Esophagus squamous epithelium (tissue), 5 donors: ENCODE measurements at places on chromosomes 6 and 20.

- no peak for DNase-seq
These were observed 8.4 kb downstream of the PAX1 start for GRCh38 chr20:21713901-21714296.

- no peak for DNase-seq
These were observed 7.5 kb upstream of the FOXP4 start for GRCh38 chr6:41538556-41539182.

GRCh38 chr20:35499271-35499670, 30.2 kb downstream of the C20orf173 start:
- no peak for DNase-seq

- no peak for DNase-seq
These were observed 544.9 kb downstream of the PKHD1 start for GRCh38 chr6:51542475-51542874.

- DNase-seq = no peak
These were observed 32.0 kb upstream of the TFAP2D start for GRCh38 chr6:50681213-50681824.

- peak; percentile 70 for DNase-seq
These were observed at the start of gene FKBP5 for GRCh38 chr6:35688605-35689322. Gene FKBP5 (minus strand): TSS chr6:35688915. CDS start chr6:35642824, 46,091 bp downstream.

DNA sequence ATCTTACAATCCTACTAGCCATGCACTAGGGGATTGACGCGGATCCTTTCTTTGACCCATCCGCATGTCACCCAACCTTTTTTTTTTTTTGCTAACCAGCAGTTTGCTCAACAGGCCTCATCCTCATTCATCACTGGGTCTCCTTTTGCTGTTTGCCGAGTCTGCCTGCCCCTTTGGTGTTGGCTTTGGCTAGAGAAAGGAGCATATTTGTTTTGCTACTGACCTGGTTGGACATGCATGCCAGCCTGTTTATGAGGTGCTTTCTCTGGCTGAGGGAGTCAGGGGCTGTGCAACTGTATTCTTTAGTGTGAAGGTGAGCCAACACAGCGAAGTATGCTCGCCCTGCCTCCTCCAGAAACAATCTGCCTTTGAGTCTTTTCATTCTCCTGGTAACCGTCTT, 40.2 kb downstream of the E2F3 start:
- no peak for DNase-seq

DNA sequence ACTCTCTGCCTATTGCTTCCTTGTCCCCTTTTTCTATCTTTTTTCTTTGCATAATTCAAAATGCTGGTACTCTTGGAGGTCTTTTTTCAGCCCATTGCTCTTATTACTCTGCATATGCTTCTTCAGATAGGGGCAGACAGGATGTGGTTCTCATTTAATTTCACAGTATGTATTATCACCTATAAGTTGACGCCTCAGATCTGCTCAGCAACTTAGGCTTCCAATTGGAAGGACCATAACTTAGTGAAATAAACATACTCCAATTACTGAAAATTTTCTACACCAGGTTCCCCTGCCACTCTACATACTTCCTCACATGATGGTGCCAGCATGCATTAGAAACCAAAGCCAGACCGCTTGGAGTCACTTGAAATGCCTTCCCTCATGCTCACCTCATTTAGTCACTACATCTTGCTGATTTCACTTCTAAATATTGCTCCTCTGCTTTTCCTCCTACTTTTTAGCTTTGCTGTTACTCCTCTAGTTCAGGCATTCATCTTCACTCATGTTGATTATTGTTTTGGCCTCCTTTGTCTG, 34.5 kb upstream of the AHI1 start:
- DNase-seq = no peak
